ENCODE measurements at places on chromosomes 4 and X.

DNA sequence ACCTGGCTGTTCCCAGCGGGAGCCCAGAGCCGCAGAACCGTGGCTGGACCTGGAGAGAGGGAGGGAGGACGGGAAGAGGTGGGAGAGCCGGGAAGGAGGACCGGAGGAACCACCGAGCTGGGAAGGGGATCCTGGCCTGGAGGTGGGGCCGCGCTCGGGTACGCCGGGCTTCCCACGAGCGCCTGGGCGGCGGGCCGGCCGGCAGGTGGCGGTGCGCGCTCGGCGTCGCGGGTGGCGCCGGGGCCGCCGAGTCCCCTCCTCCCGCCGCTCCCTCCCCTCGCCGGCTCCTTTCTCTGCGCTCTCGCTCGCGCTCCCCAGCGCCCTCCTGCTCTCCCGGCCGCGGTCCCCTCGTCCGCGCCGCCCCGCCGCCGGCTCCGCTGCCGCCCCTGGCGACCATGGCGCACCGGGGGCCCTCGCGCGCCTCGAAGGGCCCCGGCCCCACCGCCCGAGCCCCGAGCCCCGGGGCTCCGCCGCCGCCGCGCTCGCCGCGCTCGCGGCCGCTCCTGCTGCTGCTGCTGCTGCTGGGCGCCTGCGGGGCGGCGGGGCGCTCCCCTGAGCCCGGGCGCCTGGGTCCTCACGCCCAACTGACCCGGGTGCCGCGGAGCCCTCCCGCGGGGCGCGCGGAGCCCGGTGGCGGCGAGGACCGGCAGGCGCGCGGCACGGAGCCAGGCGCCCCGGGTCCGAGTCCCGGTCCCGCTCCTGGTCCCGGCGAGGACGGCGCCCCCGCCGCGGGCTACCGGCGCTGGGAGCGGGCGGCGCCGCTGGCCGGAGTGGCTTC lies at the start of gene SORCS2:
Gene SORCS2, plus strand, starts transcription at position 287 of the 778 bp plus-strand sequence.
- DNase-seq, result peak; percentile 67

- no peak for DNase-seq
Observed at GRCh38 chrX:120755066-120755846, 120.4 kb downstream of the CT47B1 start.

DNA sequence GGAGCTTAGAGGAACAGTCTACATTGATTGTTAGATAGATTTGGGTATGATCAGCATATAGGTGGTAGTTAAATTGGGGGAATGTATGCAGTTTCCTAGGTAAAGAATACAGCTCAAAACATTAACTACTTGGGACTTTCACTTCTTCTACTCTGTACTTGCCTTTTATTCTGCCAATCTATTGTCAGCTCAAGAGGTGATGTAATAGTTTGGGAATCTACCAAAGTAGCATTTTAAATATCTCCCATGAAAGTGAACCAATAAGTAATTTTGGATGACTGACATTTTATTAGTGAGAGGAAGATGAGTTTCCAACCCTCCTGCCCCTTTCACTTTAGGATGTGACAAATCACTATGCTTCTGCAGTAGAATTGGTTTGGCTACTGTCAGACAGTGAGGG lies 43.4 kb downstream of the NUDT6 start:
- DNase-seq, result no peak

GRCh38 chr4:52425751-52426326 lies 233.3 kb downstream of the USP46 start:
- DNase-seq, result peak; percentile 92

GRCh38 chr4:184280591-184281071 lies 63.0 kb upstream of the ENPP6 start:
- DNase-seq, result no peak

- no peak for DNase-seq
Observed at GRCh38 chrX:21408307-21408706, 34.1 kb downstream of the CNKSR2 start.

- DNase-seq, result no peak
Observed at GRCh38 chrX:74242050-74242449, 61.9 kb upstream of the ZCCHC13 start.

GRCh38 chr4:61201561-61201960 lies 1.4 kb downstream of the ADGRL3 start:
- DNase-seq, result no peak

GRCh38 chr4:123826896-123827295 lies 430.3 kb downstream of the SPRY1 start:
- no peak for DNase-seq

DNA sequence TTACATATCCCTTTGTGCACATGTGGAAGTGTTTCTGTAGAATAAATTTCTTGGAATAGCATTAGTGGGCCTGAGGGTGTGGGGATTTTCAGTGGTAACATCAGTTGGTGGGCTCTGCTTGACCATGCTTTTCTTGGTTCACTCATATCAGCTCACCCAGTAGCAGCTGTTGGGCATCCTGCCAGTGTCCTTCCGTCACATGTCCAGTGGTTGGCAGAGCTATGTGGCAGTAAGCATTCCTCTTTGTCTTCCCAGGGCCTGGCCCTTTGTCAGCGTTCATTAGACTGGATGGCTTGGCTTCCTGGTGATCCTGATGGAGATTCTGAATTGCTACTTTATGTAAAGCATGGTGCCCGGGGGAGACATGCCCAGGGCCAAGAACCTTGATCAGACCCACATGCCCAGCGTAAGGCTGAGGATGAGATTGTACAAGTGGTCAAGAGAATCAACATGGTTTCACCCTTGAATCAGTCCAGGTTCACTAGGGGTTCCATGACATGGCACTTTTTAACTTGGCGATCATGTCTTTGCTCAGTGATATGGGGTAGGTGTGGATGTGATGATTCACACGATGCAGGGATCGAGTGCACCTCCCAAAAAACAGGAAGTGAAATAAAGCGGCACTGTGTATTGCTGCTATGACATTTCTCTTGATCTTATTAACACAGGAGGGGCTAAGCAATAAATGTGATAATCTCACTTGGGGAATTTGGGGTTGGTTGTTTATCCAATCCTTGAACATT lies 72.1 kb upstream of the IGFBP7 start:
- DNase-seq, result peak; percentile 70

DNA sequence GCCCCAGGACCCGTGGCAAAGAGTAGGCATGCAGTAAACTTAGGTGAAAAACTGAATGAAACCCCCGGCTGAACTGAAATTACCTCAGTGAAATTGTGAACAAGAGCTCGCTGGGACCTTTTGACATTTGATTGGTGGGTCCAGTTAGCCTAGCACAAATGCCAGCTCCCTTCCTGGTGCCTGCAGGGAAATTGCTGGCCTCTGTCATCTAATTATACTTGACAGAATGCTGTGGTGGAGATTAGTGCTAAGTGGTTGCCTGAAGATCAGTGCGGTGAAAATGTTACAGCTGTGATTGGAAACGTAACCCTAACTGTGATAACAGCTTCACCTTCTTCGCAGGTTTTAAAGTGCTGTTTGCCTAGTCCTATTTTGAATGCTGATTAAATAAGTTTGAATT lies 43.0 kb downstream of the ADD1 start:
- no peak for DNase-seq

- DNase-seq, result no peak
Observed at GRCh38 chr4:83128240-83128929, 13.9 kb upstream of the PLAC8 start.

DNA sequence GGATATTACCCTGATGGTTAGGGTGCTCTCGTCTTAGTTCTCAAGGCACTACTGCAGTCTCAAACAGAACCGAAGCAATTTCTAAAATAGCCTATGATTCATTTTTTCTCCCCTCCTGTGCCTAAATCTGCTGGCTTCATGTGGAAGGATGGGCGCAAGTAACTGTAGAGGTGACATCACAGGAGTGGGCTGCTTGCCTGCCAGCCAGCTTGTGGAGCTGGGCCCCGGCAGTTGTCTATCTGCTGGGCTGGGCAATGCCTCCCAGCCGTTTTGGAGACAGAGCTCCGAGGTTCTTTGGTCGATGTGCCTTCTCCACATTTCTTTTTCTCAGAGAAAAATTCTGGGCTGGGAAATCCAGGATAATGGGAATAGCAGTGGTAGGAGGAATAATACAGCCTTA lies 34.3 kb upstream of the CITED1 start:
- no peak for DNase-seq

DNA sequence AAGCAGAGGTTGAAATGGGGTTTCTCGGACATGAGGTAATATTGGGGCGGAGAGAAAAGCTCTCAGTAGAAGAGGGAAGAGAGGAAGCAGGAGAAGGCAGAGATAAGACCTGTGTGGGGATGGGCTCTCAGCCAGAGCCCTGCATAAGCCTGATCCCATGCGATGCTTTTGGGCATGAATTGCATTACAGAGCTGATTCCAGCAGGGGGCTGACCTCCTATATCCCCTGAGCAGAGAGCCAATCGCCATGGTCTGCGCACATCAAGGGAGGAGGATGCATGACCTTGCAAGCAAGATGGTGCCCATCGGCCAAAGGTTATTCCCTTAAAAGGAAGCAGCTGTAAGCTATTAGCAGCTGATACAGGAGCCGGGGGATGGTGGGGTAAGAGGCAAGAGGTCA lies 7.6 kb downstream of the ANOS1 start:
- no peak for DNase-seq

DNA sequence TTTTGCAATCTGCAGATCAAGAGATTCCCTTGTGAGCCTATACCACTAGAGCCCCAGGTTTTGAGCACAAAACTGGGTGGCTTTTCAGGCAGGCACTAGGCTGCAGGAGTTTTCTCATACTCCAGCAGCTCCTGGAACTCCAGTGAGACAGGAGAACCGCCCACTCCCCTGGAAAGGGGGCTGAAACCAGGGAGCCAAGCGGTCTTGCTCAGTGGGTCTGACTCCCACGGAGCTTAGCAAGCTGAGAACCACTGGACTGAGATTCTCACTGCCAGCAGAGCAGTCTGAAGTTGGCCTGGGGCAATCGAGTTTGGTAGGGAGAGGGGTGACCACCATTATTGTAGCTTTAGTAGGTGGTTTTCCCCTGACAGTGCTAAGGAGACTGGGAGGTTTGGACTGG lies 313.8 kb upstream of the TEX13C start:
- no peak for DNase-seq

GRCh38 chr4:103425406-103425805 lies 227.3 kb upstream of the CENPE start:
- no peak for DNase-seq

- no peak for DNase-seq
Observed at GRCh38 chrX:47608130-47608810, 11.4 kb downstream of the SYN1 start.

GRCh38 chrX:50971395-50971794 lies 60.9 kb downstream of the BMP15 start:
- DNase-seq, result no peak

- no peak for DNase-seq
Observed at GRCh38 chrX:86917959-86918358, 599.6 kb upstream of the KLHL4 start.

- DNase-seq, result no peak
Observed at GRCh38 chr4:11602606-11603340, 174.1 kb upstream of the HS3ST1 start.

DNA sequence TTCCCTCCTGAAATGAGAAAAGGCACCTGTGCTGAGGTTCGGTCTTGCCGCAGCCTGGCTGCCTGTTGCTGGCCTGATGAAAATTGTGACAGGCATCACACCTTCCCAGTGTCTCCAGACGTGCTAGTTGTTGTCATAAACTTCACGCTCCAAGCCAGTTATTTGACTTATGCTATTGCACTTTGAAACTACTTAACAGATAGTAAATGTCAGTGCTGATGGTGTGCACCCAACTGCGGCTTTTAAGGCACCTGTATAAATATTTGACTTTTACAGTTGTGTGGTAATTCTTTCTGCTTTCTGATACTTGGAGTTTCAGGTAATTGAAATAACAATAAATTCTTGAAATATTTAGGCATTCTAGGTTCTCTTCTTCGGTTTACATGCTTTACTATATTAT lies 1.8 kb downstream of the WWC2 start:
- no peak for DNase-seq

- DNase-seq, result no peak
Observed at GRCh38 chr4:94615451-94615850, 142.3 kb upstream of the BMPR1B start.

DNA sequence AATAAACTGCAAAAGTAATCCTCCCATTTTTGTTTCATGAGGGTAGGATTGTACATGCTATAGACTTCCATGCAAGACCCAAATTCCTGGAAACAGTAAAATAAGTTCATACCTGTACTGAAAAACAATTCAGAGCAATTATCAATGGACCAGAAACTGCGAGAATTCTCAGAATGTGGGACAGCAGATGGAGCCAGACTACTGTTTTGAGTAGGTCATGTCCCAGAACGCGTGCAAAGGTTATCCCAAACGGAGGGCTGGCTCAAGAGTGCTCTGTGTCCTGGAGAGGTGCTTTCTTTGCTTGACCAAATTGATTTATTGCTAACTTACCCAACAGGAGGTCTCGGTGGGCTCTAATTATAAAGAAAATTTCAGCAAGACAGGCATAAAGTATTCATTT lies 1.7 kb upstream of the MAGEH1 start:
- no peak for DNase-seq

GRCh38 chr4:78356251-78356786 lies 195.3 kb upstream of the ANXA3 start:
- no peak for DNase-seq

DNA sequence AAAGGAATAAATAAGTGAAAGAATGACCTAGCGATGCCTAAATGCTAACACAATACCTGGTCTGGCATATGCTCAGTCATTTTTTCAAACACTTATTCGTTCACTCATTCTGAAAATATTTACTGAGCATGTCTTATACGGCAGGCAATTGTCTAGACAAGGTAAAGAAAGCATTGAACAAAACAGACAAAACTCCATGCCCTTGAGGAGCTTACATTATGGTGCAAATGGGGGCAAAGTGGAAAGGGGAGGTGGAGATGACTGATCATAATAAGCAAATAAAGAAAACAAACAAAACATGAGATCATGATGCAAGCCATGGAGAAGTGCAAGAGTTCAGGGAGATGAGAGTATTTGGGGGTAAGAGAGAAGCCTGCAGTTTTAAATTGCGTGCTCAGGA lies 334.6 kb upstream of the PPARGC1A start:
- DNase-seq, result no peak

GRCh38 chrX:155027509-155028066 lies 944 bp downstream of the FUNDC2 start:
- DNase-seq, result peak; percentile 19

DNA sequence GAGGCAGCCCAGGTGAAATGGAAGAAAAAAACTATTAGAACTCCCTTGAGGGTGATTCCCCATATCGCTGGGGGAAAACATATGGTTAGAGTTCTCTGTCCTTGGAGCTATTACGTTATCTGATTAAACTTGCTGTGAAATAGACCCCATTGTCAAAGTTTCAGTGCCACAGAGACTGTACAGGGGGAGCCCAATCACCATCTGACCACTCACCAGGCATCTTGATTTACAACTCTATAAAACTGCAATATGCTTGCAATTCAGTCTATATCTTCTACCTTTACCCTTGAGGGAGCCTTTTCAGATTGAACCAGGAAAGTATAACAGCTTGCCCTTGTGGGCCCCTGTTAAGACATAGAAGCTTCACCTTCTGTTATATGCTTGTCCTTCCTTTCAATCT lies 18.2 kb downstream of the TMEM255A start:
- no peak for DNase-seq

- no peak for DNase-seq
Observed at GRCh38 chr4:113209652-113210320, 160.3 kb downstream of the ANK2 start.

DNA sequence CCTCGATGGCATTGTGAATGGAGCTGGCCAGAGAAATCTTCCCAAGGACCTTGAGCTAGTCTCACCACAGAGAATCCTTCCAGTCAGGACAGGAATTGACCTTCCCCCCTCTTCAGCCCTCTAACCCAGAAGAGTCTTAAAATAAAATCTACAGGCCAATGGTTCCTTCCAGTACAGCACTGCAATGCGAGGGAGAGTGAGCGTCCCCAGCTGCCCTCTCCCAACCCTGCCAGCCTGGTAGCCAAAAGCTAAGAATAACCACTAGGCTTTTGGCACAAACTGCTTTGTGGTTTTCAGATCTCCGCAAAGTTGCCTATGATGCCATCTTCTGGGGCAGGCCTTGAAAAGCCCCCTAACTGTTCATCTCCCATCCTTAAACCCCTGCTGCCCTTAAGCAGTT lies 175.1 kb downstream of the AR start:
- DNase-seq, result no peak
